Epithelial cell of esophagus (primary cell): ENCODE measurements at places on chromosomes 13 and 19.

DNA sequence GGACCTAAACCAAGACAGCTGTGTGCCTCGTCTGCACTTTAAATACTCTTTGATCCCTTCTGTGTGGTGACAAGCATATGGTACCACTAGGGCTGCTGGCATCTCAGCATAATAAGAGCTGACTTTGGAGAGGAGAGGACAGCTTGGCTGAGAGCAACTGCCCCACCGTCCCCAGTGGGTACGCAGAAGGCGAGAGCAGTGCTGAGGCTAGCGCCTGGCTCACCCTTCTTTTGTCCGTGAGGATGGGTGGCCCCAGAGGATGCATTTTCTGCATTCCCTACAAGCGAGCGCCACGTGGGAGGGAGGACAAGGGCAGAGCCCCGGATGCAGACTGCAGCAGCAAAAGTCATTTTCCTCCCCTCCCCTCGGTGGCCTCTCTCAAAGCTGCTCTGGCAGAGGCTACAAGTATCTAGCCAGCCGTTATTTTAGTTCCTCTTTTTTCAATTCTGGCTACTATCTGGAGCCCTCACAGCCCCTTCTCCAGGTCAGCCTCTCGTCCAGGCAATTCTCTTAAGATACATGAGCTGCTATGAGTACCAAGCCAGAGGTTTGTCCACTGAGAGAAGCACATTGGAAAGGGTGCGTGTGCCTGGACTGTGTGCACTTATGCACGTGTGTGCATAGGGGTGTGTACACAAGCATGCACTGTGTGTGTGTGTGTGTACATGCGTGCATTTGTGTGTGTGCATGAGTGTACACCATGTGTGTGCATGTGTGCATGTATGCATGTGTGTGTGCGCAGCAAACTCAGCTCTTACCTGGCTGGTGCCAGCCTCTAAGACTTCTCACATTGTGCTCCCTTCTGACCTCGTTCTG lies 51.3 kb downstream of the RAB20 start:
- no peak for DNase-seq

- no peak for DNase-seq
Measured at GRCh38 chr19:29673451-29674371, 8.4 kb downstream of the PLEKHF1 start.

GRCh38 chr13:101144808-101145419 lies 271.4 kb downstream of the NALCN start:
- peak; percentile 71 for DNase-seq

DNA sequence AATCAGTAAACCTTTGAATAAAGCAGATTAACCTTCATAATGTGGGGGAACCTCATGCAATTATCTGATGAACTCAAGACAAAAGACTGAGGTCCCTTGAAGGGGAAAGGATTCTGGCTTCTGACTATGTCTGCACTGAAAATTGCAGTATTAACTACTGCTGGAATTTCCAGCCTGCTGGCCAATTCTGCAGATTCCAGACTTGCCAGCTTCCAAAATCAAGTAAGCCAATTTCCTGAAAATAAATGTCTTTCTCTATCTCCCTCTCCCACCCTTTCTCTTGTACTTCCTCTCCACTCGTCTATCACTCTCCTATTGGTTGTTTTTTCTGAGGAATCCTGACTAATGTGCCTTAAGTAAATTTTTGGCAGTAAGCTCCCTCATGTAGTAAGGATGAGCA lies 1479.9 kb upstream of the PRR20A start:
- DNase-seq = no peak

- DNase-seq = no peak
Measured at GRCh38 chr19:5293612-5294378, 46.8 kb downstream of the PTPRS start.

DNA sequence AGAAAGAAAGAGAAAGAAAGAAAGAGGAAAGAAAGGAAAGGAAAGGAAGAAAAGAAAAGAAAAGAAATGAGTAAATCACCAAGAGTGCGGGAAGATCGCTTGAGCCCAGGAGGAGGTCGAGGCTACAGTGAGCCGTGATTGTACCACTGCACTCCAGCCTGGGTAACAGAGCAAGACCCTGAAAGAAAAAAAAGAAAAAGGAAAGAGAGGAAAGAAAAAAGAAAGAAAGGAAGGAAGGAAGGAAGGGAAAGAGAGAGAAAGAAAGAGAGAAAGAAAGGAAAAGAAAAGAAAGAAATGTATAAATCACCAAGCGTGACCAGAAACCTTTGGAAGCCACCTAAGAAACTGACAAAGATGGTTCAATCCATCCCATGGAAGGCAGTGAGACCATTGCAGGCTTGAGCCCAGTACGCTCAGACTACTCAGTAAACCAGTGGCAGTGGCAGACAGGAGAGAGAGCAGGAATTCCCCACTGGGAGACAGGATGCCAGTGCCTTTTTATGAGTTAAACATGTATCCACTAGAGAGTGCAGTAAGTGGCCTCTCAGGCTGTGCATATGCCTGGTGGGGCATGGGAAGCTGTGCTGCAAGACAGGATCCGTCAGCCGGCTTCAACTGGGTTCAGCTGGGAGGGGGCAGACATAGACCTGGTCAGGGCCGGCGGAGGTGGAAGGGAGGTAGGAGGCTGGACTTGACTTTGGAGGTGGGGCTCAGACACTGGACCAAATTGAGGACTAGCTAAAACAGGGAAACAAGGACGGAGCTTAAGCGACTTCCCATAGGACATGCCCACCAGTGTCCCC lies 4.8 kb downstream of the GPR42 start:
- no peak for DNase-seq

GRCh38 chr19:29485293-29485692 lies 40.5 kb upstream of the VSTM2B start:
- DNase-seq = no peak

GRCh38 chr13:27662738-27663470 lies 41.2 kb downstream of the POLR1D start:
- DNase-seq = peak; percentile 59

DNA sequence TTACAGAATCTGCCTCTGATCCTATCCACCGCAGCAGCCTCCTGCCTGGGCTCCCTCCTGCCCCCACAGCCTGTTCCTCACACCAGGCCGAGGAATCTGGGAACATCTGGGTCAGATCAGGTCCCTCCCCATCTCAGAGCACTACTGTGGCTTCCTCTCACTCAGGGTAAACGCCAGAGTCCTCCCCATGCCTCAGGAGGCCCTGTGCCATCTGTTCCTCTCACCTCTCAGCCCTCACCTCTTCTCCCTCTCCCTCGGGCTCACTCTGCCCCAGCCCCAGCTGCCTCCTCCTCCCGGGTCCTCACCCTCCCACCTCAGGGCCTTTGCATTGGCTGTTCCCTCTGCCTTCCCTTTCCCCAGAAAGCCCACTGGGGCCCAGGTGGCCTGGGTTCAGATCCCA lies 18.2 kb downstream of the FCGBP start:
- DNase-seq = no peak

DNA sequence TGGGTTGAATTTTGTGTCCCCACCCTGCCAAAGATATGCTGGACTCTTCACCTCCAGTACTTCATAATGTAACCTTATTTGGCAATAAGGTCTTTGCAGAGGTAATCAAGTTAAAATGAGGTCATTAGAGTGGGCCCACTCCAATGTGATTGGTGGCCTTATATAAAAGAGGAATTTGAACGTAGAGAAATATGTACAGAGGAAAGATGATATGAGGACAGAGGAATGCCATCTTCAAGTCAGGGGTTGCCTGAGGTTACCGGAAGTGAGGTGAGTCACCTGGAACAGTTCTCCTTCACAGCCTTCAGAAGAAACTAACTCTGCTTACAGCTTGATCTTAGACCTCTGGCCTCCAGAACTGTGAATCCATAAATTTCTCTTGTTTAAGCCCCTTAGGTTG lies 69.9 kb downstream of the GPC5 start:
- DNase-seq = peak; percentile 85

- peak; percentile 48 for DNase-seq
Measured at GRCh38 chr13:109790942-109791605, 4.7 kb upstream of the IRS2 start.

GRCh38 chr13:38814331-38814730 lies 127.5 kb downstream of the FREM2 start:
- peak; percentile 86 for DNase-seq

GRCh38 chr19:31671411-31672035 lies 322.3 kb upstream of the TSHZ3 start:
- no peak for DNase-seq

DNA sequence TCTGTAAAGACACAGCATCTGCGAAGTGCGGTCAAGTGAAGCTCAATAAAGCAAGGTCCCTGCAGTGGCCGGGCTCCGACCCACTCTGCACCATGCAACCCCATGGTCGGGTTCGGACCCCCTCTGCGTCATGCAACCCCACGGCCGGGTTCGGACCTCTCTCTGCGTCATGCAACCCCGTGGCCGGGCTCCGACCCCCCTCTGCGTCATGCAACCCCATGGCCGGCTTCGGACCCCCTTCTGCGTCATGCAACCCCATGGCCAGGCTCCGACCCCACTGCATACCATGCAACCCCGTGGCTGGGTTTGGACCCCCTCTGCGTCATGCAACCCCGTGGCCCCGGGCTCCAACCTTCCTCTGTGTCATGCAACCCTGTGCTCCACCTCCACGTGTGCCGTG lies 43.8 kb downstream of the CARS2 start:
- no peak for DNase-seq

- DNase-seq = peak; percentile 23
Measured at GRCh38 chr19:9178901-9179300, at the start of gene OR7D2. Gene OR7D2, plus strand, starts transcription at chr19:9178979. Its CDS starts 6,803 bp downstream, at chr19:9185782.

DNA sequence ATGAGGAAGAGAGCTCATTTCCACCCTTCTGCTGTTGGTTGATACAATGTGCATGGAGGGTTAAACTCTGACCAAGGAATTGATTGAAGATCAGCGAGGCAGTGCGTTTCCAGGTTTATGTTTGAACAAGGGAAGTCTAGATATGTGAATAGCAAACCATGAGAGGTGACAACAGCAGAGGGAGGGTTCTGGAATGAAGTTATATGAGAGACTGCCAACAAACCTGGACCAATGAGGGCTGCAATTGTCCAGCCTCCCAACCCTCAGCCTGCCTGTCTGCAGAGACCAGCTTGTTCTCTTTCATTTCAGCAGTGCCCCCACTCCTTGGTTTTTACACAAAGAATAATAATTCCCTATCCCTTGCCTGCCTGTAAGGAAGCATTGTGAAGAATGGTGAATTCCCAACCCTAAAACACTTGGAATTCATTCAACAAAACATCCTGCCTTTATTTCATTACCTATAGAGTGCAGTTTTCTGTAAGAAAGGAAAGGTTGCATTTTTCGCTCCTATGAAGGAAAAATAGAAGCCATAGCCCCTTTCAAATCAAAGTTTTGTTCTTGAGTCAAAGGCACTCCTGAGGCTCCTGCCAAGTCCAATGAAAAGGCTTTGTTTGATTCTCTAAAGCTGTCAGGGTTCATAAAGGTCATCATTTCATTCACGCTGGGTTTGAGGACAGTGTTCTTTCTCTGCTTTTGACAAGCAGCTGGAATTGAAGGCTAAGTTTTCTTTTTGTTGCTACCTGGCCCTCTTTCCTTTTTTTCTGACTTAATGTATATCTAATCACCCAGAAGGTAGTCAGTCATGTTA lies 53.6 kb upstream of the ABCC4 start:
- DNase-seq = no peak

GRCh38 chr13:74921326-74921725 lies 560.6 kb downstream of the TBC1D4 start:
- DNase-seq = no peak

DNA sequence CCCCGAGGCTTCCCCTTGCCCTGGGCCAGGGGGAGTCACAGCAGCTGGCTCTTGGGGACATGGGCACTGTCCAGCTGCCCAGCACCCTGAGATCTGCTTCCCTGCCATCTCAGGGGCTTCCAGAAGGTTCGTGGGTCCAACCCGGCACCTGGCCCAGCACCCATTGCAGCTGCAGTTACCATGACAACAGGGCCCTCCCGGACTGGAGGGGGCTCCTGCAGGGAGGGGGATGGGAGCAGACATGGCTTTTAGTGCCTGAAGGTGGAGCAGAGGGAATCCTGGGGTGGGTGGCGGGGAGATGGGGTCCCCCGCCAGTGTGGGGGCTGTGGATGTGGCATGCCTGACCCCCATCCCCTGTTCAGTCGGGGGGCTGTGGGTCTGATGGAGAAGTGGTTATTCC lies 14.7 kb downstream of the PIN1 start:
- no peak for DNase-seq

GRCh38 chr19:41871573-41872383 lies 5.3 kb upstream of the CD79A start:
- no peak for DNase-seq
